ENCODE measurements at places on chromosomes 2 and 18.

DNA sequence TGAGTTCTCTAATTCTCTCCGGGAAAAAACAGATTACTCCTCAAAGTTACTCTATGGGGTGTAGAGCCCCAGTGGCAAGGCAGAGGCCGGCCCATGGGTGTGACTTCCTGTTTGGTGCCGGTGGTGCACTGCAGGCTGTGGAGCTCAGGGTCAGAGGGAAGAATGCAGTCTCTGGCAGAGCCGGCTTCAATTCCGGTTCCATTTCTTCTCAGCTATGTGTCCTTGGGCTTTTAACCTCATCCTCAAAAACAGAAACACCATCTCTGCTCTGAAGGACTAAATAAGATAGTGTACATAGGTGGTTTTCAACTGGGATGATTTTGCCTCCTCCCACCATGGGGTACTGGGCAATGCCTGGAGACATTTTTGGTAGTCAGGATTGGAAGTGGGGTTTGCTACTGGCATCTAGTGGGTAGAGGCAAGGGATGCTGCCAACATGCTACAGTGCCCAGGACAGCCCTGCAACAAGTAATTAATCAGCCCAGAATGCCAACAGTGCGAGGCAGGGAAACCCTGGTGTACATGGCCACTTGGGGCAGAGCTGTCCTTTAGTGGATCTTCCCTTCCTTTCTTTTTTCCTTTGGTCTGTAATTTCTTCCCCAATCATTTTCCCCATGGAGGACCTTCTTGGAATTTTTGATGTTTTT, 81.2 kb downstream of the INSIG2 start:
- H3K27ac ChIP-seq: no peak overlapping the region
- DNase-seq: no peak
- no peaks in the 10 kb centered on the region for H3K36me3 ChIP-seq
- H3K27me3 ChIP-seq: no peaks in the 10 kb centered on the region

DNA sequence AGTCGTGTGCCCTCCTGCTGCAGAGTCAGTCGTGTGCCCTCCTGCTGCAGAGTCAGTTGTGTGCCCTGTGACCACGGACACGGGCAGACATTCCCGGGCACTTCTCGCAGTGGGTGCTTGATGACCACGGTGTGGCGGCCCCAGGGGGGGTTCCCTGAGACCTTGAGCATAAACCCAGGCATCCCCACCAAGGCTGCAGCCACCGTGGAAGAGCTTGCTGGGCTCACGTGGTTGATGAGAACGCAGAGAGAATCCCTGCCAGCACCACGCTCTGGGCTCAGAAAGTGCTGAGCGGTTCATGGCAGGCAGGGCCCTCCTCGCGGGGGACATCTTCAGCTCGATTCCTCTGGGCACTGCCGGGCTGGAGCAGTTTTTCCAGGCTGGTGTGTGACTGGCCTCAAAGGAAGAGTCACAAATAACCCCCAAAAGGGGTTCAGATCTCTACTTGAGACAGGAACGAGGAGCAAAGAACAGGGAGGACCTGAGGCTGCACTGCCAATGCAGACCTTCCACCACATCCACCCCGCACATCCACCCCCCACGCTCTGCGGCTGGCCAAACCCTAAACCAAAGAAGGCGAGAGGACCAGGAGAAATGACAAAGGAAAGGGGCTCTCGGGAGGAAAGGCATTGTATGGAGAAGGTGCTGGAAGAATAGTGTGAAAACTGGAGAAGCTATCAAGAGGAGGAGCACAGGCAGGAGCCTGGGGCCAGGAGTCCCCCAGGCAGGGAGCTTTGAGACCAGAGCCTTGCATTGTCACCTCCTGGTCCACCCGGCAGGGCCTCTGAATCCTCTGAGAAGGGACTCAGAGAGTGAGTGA, 8.4 kb upstream of the PER2 start:
- H3K4me3 ChIP-seq: no peak overlapping the region
- H3K27me3 ChIP-seq: no peaks in the 10 kb centered on the region
- DNase-seq: no peak
- H3K27ac ChIP-seq: no peak overlapping the region
- peaks cover 41% of the 10 kb centered on the region for H3K4me1 ChIP-seq

DNA sequence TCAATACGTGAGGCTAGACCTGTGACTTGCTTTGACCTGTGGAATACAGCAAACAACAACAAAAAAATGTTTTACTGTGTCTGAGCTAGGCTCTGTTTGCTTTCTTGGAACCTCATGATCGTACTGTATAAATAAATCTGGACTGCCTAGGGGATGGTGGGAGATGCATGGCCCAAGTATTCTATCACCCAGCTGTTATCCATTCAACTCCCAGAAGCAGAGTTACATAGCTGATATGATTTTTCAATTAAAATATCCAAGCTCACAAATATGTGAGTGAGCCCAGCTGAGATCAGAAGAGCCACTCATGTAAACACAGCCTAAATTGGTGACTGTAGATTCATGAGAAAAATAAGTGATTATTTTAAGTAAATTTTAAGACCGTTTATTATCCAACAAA, 154.1 kb upstream of the THUMPD2 start:
- H3K27ac ChIP-seq: no peak overlapping the region
- H3K4me3 ChIP-seq: no peak overlapping the region
- no peaks in the 10 kb centered on the region for H3K4me1 ChIP-seq
- DNase-seq: no peak
- no peaks in the 10 kb centered on the region for H3K27me3 ChIP-seq

DNA sequence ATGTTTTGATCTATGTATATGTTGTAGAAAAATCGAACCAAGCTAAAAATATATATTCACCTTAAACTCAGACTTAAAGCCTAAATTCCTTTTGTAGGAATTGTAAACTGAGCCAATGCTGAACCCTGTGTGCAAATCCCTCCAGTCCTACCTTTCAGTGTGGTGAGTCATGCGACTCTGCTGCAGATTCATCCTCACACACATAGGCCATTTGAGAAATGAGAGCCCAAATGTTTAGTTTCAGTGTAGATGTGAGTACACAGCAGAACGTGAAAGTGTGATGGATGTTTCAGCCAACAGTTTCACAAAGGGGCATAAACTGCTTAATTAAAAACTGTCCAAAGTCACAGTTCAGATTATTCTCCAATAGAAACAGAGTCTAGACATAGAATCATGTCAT, 193.2 kb downstream of the CDH19 start:
- H3K4me1 ChIP-seq: no peaks in the 10 kb centered on the region
- DNase-seq: no peak
- no peaks in the 10 kb centered on the region for H3K36me3 ChIP-seq
- H3K27me3 ChIP-seq: no peaks in the 10 kb centered on the region
- H3K27ac ChIP-seq: no peak overlapping the region
- H3K4me3 ChIP-seq: no peak overlapping the region

- H3K36me3 ChIP-seq: no peaks in the 10 kb centered on the region
- H3K27me3 ChIP-seq: no peaks in the 10 kb centered on the region
- H3K4me3 ChIP-seq: no peak overlapping the region
- no peak for DNase-seq
- H3K27ac ChIP-seq: no peak overlapping the region
These were observed 13.8 kb upstream of the KCNS3 start for GRCh38 chr2:17864676-17865075.

DNA sequence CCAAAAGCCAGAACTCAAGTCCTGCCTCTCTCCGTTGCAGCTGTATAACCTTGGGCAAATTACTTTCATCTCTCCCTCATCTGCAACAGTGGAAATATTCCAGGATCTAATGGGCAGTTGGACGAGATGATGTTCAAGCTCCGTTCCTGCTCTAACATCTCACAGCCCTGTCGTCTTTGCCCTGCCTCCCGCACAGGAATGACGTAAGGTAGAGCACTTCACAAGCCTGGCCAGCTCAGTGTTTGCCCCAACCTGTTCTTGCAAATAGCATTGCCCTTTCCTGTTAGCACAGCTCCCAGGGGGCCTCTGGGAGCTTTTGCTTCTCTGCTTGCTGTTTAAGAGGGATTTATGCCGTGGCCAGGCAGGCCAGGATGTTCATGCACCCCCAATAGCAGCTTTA, 107.9 kb downstream of the KLHL29 start:
- no peaks in the 10 kb centered on the region for H3K36me3 ChIP-seq
- no peaks in the 10 kb centered on the region for H3K4me1 ChIP-seq
- H3K27me3 ChIP-seq: no peaks in the 10 kb centered on the region
- H3K27ac ChIP-seq: no peak overlapping the region
- no peak overlapping the region for H3K4me3 ChIP-seq

DNA sequence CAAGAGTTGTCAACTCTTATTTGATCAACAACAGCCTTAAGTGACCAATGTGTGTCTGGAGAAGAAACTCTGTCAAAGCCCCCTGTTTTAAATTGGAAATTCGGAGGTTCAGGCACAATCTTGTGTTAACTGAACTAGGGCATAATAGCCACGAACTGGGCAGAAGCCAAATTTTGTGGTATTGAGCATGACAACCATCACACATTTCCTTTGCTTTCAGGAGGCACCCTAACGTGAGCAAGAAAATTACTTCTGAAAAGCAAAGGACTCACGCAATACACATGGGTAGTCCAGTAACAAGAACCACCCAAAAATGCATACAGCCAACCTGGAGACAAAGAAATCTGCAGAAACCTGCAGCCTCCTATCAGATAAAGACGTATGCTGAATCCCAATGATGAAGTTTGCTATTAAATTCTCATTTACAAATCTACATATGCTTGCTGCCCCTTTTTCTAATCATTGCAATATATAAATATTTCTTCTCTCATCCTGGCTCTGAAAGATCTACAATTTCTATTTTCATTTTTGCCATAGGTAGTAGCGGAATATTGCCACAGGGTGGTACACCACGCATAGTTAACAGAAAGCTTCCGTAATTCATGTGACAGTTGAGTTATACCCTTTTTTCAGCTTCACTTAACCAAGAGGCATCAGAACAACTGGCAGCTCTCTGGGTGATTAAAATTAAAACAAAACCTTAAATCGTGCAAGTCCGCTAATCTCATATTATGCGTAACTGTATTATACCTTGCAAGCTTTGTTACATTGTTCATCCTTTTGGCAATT, 495.8 kb downstream of the NRXN1 start:
- no peak overlapping the region for H3K27ac ChIP-seq
- H3K4me3 ChIP-seq: no peak overlapping the region
- H3K36me3 ChIP-seq: no peaks in the 10 kb centered on the region
- no peak for DNase-seq
- H3K27me3 ChIP-seq: no peaks in the 10 kb centered on the region

DNA sequence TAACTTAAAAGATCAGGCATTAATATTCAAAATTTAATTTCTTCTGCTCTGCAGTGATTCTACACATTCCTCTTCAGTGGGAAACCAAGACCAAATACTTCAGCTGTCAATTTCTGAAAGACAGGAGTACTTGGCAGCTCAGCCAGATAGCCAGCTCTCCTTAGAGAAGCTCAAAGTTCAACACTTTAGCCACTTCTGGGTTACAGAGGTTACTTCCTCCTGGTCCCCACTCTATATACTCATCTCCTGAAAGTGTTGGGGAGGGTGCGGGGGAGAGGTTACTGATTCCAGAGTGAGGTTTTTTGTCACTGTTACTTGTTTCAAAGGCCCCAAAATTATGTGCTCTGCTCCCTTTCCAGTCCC, 4.1 kb downstream of the CYTIP start:
- H3K36me3 ChIP-seq: no peaks in the 10 kb centered on the region
- peaks cover 26% of the 10 kb centered on the region for H3K4me1 ChIP-seq
- no peak overlapping the region for H3K4me3 ChIP-seq
- DNase-seq: no peak

Data from body of pancreas (tissue), 4 donors.